ENCODE measurements at places on chromosomes 5 and 9. TPM values are rescaled to one million over a fixed set of nuclear protein-coding genes. Genes with fewer than 3 reads are reported as not detected.

DNA sequence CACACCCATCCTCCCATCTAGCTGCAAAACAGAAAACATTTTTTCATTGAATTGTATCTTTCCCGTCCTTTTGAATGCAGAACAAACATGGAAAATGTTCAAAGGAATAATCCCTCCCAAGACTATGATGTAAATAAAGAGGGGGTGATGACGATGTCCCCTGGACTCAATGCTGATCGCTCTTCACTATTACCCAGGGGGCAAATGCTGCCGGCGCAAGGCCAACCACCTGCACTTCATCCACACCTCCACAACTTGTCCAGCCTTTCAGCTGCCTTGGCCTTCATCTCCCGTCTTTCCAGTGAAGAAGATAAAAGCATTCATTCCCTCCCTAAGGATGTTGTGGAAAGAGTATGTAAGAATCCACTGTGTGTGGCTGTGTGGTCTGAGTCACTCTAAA lies 240.3 kb downstream of the AGTPBP1 start:
- no peak overlapping the region for H3K4me3 ChIP-seq
- H3K27me3 ChIP-seq = peaks cover 49% of the 10 kb centered on the region
- DNase-seq = no peak
- no peak overlapping the region for H3K27ac ChIP-seq
- no peaks in the 10 kb centered on the region for H3K36me3 ChIP-seq

- DNase-seq = no peak
- H3K27me3 ChIP-seq = no peaks in the 10 kb centered on the region
- H3K4me1 ChIP-seq = no peaks in the 10 kb centered on the region
- no peaks in the 10 kb centered on the region for H3K36me3 ChIP-seq
Measured at GRCh38 chr5:68169903-68170302, 45.7 kb upstream of the PIK3R1 start.

DNA sequence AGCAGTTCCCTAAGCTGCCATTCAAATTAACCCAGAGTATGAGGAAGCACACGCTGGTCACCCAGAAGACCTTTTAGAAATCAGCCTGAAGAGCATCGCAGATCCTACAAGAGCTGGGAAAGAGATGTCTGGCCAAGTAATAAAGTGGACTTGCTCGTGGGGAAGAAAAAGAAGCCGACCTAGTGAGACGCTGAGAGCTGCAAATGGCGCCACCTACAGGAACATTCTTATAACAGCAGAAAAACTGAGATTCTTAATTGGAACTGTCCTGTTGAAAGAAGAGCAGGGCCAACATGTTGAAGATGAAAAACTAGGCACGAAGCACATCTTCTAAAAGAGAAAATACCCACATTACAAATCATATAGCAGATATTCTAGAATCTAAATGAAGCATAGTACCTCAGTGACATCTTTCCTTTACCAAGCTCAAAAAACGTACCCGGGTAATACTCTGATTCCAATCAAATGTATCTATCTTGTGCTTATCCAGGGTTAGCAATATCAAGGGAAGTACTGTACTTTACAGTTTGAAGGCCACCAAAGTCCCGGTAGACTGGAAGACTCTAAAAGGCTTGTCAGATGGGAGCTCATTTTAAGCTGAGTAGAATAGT lies 3.9 kb upstream of the GNAQ start:
- no peak overlapping the region for H3K4me3 ChIP-seq
- H3K36me3 ChIP-seq = peaks cover 22% of the 10 kb centered on the region
- peak; percentile 47 for DNase-seq
- H3K4me1 ChIP-seq = peaks cover 20% of the 10 kb centered on the region

CBY3 gene
- not detected for total RNA-seq

GRCh38 chr9:17088566-17088965 lies 46.3 kb upstream of the CNTLN start:
- no peak overlapping the region for H3K4me3 ChIP-seq
- H3K36me3 ChIP-seq = no peaks in the 10 kb centered on the region
- DNase-seq = no peak
- no peaks in the 10 kb centered on the region for H3K4me1 ChIP-seq
- H3K27ac ChIP-seq = no peak overlapping the region

DNA sequence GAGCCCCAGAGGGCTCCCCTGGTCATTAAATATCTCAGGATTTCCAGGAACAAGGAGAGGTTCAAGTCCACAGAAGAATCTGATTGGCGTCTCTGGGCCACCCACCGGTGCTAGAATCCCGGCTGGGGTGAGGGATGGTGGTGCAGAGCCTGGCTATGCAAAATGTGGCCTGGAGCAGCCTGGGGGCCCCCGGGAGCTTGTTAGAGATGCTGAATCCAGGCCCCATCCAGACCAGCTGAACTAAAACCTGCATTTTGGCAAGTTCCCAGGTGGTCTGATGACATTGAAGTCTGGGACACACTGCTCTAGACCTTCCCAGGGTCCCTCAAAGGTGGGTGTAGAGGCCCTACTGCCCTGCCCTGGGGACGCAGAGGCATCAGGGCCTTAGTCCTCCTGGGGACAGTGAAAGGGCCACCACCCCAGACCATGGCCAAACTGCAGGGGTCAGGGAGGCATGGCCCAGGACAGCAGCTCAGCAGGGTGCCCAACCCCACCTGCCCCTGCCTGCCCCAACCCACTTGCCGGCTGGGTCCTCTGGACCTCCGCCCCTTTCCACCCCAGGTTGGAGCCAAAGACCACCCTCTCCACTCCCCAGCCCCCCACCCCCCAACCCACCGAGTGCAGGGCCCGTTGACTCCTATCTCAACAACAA lies 34.7 kb downstream of the ADAMTS2 start:
- DNase-seq = no peak
- no peak overlapping the region for H3K27ac ChIP-seq
- H3K4me1 ChIP-seq = no peaks in the 10 kb centered on the region
- no peaks in the 10 kb centered on the region for H3K27me3 ChIP-seq
- H3K4me3 ChIP-seq = no peak overlapping the region

GRCh38 chr5:53350991-53351770 lies 129.2 kb upstream of the FST start:
- no peak for DNase-seq
- H3K27ac ChIP-seq = no peak overlapping the region
- no peaks in the 10 kb centered on the region for H3K36me3 ChIP-seq
- peaks cover 31% of the 10 kb centered on the region for H3K4me1 ChIP-seq

- no peak for DNase-seq
- peaks cover 65% of the 10 kb centered on the region for H3K4me1 ChIP-seq
- H3K27ac ChIP-seq = peak overlapping the region; percentile 28
- no peak overlapping the region for H3K4me3 ChIP-seq
- H3K27me3 ChIP-seq = no peaks in the 10 kb centered on the region
- H3K36me3 ChIP-seq = peaks cover 61% of the 10 kb centered on the region
Measured at GRCh38 chr9:71683598-71684235, 84.6 kb downstream of the CEMIP2 start.

GRCh38 chr5:122704247-122705036 lies 70.4 kb upstream of the SNX2 start:
- DNase-seq = no peak
- no peaks in the 10 kb centered on the region for H3K36me3 ChIP-seq
- H3K27ac ChIP-seq = no peak overlapping the region
- H3K4me3 ChIP-seq = no peak overlapping the region

DNAI1 gene
- not detected for total RNA-seq

ACOT12 gene
- not detected for total RNA-seq

GRCh38 chr5:148733601-148734438 lies 79.5 kb upstream of the HTR4 start:
- H3K27me3 ChIP-seq = no peaks in the 10 kb centered on the region
- H3K27ac ChIP-seq = peak overlapping the region; percentile 2
- peak; percentile 89 for DNase-seq
- peaks cover 2% of the 10 kb centered on the region for H3K36me3 ChIP-seq
- H3K4me3 ChIP-seq = no peak overlapping the region

DNA sequence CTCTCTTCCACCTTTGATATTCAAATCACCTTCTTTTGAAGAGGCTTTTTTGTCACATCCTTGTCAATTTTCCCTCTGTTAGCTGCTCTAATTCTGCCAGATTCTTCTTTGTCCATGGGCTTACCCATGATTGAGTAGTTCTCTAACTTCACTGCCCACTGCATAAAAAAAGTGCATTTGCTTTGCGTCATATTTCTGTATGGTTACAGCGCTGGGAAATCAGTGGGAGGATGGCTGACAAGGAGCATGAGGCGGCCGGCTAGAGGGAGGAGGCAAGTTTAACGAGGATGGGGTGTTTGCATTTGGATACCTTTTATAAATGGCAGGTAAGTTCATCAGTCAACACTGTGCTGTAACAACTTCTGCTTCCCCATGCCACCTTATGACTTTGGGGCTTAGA lies 116.5 kb upstream of the LHFPL2 start:
- H3K27me3 ChIP-seq = peaks cover 46% of the 10 kb centered on the region
- H3K4me1 ChIP-seq = no peaks in the 10 kb centered on the region
- H3K27ac ChIP-seq = no peak overlapping the region
- H3K4me3 ChIP-seq = no peak overlapping the region
- no peaks in the 10 kb centered on the region for H3K36me3 ChIP-seq
- DNase-seq = no peak

GRCh38 chr5:178460598-178460997 lies 129.6 kb downstream of the COL23A1 start:
- H3K36me3 ChIP-seq = no peaks in the 10 kb centered on the region
- no peak overlapping the region for H3K4me3 ChIP-seq
- no peak overlapping the region for H3K27ac ChIP-seq
- H3K27me3 ChIP-seq = no peaks in the 10 kb centered on the region
- DNase-seq = no peak
- no peaks in the 10 kb centered on the region for H3K4me1 ChIP-seq

DNA sequence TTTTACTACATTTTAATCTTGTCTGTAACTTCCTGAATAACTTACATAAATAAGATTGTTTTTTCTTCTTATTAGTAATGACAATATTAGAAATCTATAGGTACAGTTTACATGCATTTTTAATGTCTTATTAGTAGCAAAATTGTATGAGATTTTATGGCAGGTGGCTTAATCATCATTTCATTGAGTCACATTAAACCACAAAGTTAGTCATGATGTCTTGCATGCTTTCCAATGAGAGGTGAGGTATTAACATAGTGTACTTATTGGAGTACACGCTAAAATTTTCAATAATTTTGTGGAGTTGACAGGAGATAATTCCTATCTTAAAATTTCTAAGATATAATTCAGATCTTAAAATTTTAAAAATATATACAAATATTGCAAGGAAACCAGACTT lies 989.6 kb upstream of the ARRDC3 start:
- no peaks in the 10 kb centered on the region for H3K36me3 ChIP-seq
- no peak overlapping the region for H3K27ac ChIP-seq
- no peaks in the 10 kb centered on the region for H3K27me3 ChIP-seq
- no peak for DNase-seq

GABRA1 gene
- not detected for total RNA-seq

- no peaks in the 10 kb centered on the region for H3K27me3 ChIP-seq
- H3K36me3 ChIP-seq = no peaks in the 10 kb centered on the region
- no peak overlapping the region for H3K4me3 ChIP-seq
- no peaks in the 10 kb centered on the region for H3K4me1 ChIP-seq
- DNase-seq = no peak
- no peak overlapping the region for H3K27ac ChIP-seq
Measured at GRCh38 chr5:19806756-19807155, 181.2 kb downstream of the CDH18 start.

PKD2L2 gene
- total RNA-seq = not detected

DNA sequence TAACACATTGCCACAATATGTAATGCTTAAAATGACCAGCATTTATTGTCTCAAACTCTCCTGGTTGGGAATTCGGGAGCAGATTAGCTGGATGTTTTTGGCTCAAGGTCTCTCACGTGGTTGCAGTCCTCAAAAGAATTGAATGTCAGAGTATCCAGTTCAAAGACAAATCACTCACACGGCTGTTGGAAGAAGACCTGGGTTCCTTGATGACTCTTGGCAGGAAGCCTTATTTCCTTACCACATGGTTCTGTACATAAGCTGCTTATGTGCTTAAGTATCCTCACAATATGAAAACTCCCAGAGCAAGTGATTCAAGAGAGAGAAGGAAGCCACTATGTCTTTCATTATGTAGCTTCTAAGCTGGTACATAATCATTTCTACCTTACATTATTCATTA lies 230.3 kb upstream of the PTPRD start:
- H3K4me1 ChIP-seq = no peaks in the 10 kb centered on the region
- no peaks in the 10 kb centered on the region for H3K27me3 ChIP-seq
- no peaks in the 10 kb centered on the region for H3K36me3 ChIP-seq
- no peak for DNase-seq
- no peak overlapping the region for H3K4me3 ChIP-seq

- no peaks in the 10 kb centered on the region for H3K4me1 ChIP-seq
- H3K27me3 ChIP-seq = no peaks in the 10 kb centered on the region
- no peaks in the 10 kb centered on the region for H3K36me3 ChIP-seq
- no peak overlapping the region for H3K4me3 ChIP-seq
- DNase-seq = no peak
- no peak overlapping the region for H3K27ac ChIP-seq
Measured at GRCh38 chr5:9351546-9351945, 194.3 kb downstream of the SEMA5A start.

ATP10B gene
- total RNA-seq = 3.7 TPM

DNA sequence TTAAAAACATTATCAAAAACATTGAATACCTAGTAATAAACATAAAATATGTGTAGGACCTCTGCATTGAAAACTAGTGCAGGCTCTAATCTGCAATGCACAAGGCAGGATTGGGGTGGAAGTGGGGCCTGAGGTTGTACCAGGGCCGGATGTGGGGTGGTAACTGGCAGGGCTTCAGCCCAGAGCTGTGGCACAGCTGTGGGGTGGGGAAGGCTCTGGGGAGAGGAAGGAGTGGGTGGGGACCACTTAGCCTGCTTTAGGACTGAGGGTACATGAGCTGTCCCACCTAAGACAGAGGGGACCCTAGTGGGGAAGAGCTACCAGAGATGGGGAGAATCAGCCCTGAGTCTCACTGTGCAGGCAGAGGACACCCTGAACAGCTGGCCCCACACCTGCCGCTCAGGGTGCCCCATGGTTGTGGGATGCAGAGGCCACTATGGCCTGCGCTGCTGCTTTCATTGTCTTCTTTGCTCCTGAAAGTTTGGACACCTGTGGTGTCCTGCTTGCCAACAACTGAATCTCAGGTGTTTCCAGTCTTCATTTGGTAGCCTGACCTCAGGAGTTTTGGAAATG lies 311.4 kb downstream of the TLE4 start:
- H3K36me3 ChIP-seq = no peaks in the 10 kb centered on the region
- H3K4me3 ChIP-seq = no peak overlapping the region
- no peaks in the 10 kb centered on the region for H3K4me1 ChIP-seq
- no peak for DNase-seq

- H3K36me3 ChIP-seq = no peaks in the 10 kb centered on the region
- H3K27ac ChIP-seq = no peak overlapping the region
- no peaks in the 10 kb centered on the region for H3K27me3 ChIP-seq
Measured at GRCh38 chr9:75238311-75238976, 150.1 kb downstream of the OSTF1 start.

RNF208 gene
- total RNA-seq = 14.2 TPM

HTR4 gene
- total RNA-seq = not detected

FST gene
- 19.6 TPM for total RNA-seq

All from Calu3 (cell line).